ENCODE measurements at places on chromosomes 6 and 20.

GRCh38 chr6:14226051-14226660 lies 108.6 kb downstream of the CD83 start:
- no peak for DNase-seq

DNA sequence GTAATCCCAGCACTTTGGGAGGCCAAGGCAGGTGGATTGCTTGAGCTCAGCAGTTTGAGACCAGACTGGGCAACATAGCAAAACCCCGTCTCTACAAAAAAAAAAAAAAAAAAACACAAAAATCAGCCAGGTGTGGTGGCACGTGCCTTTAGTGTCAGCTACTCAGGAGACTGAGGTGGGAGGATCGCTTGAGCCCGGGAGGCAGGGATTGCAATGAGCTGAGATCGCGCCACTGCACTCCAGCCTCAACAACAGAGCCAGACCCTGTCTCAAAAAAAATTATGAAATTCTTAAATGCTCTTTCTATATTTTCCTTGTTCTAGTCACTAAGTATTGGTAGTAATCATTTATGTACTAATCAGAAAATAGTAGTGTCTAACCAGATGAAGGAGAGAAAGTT lies 30.6 kb downstream of the SYTL3 start:
- DNase-seq, result no peak

- no peak for DNase-seq
Measured at GRCh38 chr20:44431502-44432234, 44.0 kb upstream of the TTPAL start.

DNA sequence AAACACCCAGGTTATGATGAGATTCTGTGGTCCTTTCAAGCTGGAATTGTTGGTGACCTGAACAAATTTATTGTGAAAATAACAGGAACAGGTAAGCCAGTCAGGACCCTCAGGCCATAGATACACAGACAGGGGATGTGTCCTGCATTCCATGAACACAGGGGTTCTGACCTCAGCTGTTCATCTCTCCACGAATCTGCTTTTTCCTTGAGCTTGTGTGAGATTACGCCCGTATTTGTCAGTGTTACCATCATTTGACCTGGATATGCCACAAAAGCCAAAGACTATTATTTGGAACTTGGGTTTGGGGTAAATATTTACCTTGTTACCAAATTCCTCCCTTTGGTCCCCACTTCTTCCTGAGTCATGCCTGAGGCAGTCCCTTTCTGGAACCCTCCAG lies 288.9 kb downstream of the PREX1 start:
- DNase-seq, result no peak

- DNase-seq, result no peak
Measured at GRCh38 chr6:91654793-91655192, 1067.9 kb upstream of the MAP3K7 start.

GRCh38 chr20:20585146-20585545 lies 127.3 kb downstream of the RALGAPA2 start:
- DNase-seq, result no peak

DNA sequence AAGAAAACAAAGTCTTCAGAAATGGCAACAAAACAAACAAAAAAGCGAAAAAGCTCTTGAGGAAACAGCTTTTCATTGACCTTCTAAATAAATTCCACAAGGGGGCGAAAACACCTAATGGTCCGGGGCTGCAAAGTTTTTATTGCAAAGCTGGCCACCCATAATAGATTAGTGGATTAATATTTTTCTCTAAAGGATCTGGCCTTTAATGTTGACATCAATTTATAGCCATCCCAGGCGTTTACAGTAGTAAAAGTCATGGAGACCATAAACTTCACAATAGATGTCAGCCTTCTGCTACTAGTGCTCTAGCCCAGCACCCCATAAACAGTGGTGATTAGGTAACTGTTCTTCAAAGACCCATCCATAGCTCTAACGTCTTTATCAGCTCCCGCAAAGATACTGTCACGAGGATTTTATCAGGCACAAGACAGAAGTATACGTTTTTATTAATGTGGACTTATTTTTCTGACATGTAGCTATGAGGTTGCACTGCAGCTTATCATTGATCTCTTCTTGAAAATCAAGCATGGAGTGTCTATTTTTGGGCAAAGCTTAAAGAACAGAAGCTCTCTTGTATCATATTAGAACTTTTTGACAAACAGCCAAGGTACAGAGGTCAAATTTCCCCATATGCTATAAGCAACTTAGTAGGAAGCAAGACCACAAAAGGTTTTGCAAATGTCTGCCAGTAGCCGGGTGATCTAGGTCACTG lies 4.7 kb downstream of the CITED2 start:
- DNase-seq, result no peak

DNA sequence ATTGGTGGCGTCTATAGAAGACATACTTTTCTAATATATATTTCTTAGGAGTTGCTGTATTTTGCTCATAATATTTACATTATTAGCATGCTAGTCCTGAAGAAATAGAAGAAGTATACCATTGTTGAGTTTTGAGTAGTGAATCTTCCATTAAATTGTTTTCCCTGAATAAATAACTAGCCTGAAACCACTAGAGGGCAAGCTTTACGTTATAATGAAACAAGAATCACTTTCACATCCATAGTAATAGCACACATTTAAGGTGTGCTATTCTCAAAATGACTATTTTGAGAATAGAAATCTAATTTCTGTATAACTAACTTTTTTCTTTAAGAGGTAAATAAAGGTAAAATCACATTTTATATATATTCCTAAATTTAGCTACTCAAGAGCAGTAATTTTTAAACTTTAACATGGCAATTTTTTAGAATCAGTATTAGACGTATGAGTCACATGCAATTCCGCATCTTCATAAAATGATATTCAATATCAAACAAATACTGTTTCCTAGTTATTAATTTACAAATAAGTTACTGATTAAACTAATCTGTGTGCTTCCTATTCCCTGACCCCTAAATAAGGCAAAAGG lies 213.2 kb upstream of the MANEA start:
- DNase-seq, result peak; percentile 7

DNA sequence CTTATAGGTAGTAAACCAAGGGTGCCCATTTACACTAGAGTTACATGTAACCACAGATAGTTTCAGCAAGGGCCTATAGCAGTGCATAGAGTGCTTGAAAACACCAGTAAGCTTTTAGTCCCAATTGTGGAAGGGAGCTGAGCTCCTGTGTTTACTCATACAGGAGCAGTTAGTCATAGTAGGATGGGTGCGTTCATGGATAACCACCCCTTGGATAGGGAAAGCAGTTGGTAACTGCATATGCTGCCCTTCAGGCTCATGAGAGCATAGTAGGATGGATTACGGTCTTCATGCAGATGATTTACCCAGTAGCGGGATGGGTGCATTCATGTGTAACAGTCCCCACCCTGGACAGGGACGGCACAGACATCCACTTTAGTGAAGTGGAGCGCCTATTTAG lies 45.1 kb downstream of the OR2B6 start:
- DNase-seq, result no peak

DNA sequence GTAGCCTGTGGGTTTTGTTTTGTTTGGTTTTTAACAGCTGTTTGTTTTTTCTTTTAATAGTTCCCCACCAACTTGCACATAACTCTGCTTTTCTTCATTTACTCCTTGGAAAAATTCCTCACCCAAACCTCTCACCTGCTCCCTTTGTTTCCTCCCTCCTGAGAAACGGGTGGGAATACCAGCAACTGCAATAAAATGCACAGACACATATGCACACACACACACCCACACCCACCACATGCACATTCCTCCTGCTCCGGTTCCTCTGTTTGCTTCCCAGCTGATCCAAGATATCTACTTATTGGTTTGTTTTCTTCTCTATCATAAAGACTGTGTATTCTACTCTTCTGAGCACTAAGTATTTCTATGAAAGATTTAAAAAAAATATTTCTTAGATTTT lies 161.1 kb upstream of the EPHA7 start:
- DNase-seq, result no peak

- DNase-seq, result peak; percentile 59
Measured at GRCh38 chr6:710601-711571, 17.9 kb upstream of the EXOC2 start.

DNA sequence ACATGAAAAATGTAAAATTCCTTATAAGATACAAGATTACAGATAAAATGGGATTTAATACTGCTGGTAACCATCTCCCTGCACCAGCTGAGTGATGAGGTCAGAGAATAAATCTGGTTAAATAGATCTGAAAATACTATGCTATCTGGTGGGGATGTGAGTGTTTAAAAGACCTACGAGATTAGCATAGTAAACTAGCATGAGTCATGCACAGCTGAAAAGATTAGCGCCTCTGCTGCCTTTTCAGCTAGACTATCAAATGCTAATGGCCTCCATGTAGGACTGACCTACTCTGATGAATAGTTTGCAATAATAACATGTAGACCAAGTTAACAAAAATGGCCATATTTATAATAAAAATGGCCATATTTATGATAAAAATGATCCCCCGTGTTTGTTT lies 553.3 kb downstream of the C6orf118 start:
- no peak for DNase-seq

GRCh38 chr20:1754306-1754705 lies 96.7 kb upstream of the SIRPG start:
- no peak for DNase-seq

GRCh38 chr20:56487216-56487615 lies 18.8 kb downstream of the RTF2 start:
- no peak for DNase-seq

DNA sequence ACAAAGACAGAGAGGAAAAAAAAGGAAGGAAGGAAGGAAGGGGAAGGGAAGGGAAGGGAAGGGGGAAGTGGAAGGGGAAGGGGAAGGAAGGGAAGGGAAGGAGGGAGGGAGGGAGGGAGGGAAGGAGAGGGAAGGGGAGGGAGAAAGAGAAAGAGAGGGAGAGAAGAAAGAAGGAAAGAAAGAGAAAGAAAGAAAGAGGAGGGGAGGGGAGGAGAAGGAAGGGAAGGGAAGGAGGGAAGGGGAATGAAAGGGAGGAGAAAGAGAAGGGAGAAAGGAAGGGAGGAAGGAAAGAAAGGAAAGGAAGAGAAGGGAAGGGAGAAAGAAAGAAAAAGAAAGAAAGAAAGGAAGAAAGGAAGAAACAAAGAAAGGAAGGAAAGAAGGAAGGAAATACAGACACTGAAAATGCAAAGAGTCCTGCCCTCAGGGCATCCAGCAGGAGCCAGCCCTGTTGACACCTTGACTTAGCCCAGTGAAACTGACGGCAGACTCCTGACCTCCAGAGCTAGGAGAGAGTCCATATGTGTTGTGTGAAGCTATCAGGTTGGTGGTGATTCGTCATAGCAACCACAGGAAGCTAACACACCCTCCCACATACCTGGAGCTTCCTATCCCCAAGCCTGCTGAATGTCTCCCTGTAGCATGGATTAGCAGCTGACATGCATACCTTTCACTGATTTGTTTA lies 58.7 kb upstream of the SULF2 start:
- no peak for DNase-seq

DNA sequence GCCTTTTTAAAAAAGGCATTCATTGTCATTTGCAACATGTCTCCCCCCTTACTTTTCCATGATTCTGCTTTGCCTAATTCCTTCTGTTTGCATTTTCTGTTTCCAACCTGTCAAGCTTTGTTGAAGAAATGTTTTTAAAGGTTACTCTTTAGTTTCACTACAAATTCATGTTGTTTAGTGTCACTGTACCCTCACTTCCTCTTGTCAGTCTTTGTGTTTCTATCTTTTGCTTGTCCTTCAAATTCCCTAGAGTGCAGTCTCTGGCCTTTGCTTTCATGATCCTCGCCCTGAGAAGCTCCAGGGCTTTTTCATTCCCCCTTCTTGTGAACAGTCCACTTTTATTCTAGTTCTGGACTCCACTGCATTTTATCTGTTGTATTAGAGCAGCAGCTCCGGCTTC lies 90.6 kb downstream of the MAP3K4 start:
- DNase-seq, result no peak

DNA sequence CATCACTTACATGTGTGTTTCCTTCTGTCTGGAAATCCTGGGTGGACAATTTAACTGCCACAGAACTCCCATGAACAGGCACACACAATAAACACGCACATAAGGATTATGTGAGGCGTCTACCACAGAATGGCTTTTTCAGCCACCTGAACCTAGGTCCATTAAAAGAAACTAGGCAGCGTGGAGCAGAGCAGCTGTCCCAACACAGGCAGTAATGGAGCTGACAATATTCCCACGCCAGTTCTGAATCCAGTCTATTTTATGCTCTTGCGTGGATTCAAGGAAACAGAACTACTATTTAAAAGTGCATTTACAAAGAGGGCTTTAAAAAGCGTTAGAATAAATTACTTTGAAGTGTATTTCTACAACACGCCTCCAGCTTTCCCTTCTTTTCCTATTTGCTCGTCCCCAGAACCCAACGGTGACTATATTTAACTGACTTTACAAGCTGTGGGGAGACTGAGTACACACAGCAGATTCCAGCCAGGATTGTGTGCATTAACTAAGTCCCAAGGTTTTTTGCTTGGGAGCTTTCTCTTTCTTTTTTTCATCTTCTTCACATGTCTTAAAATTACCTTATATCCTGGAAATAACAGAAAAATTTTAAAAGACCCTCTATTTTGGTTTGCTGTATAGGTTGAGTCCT lies 95.9 kb downstream of the GMDS start:
- DNase-seq, result no peak

DNA sequence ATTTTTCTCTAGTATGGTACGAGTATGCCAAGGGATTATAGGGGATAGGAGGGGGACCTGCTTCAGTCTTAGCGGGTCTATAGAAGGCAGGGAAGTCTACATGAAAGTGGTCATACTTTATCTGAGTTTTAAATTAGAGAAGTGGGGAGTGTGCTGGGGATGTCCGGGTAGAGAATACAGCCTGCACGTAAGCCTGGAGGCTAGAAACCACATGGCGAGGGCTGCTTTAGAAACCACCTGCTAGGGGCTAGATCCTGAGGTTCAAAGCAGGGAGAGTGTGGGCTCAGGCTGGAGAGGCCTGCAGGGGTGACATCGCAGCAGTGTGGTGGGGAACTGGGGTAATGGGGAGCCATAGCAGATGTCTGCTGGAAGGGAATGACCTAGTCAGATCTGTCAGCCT lies 85.2 kb downstream of the VEGFA start:
- DNase-seq, result no peak

DNA sequence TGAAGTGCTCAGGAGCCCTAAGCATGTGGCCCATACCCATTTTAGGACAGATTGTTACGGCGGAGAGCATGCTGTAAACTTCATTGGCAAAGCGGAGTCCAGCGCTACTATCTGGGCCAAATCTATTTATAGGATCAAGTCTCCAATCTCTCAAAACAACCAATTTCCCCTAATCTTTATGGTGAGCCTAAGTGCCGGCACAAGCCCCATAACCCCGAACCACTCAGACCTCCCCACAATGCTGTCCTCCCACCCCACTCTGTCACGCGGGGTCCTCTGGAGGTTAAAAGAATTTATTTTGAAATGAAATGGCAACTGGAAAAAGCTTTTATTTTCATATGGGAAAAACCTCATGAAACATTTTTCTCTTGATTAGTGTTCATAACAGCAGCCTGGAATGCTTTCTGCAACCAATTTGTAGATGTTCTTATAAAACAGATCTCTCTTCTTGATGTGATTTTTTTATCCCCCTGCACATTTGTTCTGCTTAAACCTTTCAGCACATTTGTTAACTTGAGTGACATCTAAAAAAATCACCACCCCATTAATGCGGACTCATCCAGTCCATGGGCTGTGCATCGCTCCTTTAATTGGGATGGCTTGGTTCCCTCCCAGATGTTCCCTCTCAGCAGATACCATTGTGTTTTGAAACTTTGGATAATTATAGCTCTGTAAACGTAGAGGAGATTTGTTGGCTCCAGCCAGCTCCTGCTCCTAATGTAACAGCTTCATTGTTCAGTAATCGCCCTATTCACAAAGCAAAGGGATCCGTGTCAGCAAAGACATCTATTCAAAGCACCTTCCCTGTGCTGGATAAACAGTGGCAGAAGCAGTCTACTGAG lies 323.6 kb downstream of the CD83 start:
- no peak for DNase-seq

GRCh38 chr6:144657691-144658090 lies 372.6 kb downstream of the UTRN start:
- no peak for DNase-seq

GRCh38 chr20:19976595-19977372 lies 40.4 kb upstream of the NAA20 start:
- peak; percentile 78 for DNase-seq
